ENCODE measurements at places on chromosomes 6 and 20.

DNA sequence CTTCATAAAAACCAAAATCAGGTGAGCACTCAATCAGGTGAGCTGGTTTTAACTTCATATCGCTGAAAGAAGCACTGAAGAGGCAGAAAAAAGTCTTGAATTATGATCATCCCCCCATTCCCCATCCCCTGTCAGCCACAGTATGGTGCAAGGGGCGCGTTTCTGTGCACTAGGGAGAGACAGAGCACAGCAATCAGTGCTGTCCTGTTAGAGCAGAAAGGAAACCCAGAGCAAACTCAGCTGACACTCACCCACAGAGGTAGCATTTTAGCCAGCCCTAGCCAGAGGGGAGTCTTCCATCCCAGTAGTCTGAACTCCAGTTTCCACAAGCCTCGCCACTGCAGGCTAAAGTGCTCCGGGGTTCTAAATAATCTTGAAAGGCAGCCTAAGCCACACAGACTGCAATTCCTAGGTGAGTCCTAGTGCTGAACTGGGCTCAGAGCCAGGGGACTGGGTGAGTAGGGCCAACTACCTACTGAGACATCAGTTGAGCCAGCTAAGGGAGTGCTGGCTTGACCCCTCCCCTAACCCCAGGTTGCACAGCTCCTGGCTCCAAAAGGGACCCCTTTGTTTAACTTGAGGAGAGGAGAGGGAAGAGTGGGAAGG lies 1352.6 kb upstream of the GJE1 start:
- DNase-seq, result no peak

DNA sequence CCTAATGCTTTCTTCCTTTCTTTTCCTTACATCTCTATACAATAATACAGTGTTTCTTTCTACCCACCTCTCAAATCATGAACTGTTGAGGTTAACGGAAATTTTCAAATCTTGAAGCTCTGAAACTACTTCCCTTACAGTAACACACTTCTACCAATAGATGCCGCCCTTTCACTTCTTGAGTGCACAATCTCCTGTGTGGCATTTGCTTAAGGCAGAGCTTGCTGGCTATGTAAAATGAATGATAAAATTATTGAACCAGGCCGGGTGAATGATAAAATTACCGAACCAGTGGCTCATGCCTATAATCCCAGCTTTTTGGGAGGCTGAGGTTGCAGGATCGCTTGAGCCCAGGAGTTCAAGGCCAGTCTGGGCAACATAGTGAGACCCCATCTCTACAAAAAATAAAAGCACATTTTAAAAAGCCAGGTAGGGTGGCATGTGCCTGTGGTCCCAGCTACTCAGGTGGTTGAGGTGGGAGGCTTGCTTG lies 56.8 kb downstream of the KCNS1 start:
- peak; percentile 15 for DNase-seq

GRCh38 chr6:12238219-12238618 lies 51.9 kb upstream of the EDN1 start:
- DNase-seq, result no peak

DNA sequence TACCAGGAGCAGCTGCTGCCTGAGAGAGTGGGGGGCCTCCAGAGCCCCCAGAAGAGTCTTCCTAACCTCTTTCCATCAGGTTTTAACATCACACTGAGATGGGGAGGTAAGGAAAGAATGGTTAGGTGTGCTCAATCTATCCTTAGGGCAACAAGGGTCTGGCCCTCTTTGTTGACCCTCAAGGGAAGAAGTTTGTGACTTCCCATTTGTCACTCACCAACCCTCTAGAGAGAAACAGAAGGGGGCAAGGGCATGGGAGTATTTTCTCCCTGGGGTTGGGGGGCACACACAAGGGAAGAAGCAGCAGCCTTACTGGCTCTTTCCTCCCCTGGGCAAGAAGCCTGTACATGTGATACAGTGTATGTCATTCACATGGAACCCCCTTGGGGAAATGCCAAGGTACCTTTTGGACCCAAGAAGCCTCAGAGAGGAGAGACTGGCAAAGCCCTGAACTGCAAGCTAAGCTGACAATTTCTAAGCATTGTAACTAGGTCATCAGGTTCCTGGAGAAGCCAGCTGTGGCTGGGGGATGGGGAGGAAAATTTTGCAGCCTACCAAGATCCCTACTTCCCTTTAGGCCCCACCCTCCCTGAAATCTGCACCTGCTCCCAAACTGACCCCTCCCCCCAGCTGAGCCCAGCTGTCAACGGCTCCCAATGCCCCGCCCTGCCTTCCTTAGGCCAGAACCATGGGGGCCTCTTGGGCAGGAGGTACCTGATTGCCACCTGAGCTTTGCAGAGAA lies 14.5 kb downstream of the BCL2L1 start:
- DNase-seq, result peak; percentile 83

GRCh38 chr6:114100215-114100994 lies 129.5 kb upstream of the HDAC2 start:
- no peak for DNase-seq

DNA sequence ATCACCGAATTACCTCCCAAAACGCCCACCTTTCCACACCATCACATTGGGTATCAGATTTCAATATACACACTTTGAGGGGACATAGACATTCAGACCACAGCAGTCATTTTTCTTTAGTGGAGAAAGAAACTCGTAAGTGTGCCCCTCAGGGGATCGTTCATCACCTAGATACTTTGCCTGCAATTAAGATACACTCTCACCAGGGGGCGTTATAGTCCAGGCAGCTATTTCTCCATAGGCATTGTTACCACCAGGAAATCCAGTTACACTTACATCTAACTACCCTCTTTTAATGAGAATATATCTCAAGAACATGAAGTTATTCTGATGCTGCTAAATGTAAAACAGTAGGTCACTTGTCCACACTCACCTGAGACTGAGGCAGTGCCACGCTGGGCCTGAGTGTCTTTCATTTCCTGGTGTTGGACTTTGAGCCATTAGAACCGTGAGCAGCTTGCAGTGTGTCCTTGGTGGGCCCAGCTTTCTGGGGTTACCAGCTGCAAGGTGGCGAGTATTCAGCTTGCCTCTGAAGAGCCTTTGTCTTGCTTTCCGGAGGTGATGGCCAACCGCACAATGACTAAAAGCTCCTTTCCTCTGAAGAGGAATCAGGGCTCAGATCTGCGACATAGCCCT lies 35.1 kb upstream of the UNC93A start:
- DNase-seq, result no peak

- DNase-seq, result no peak
Measured at GRCh38 chr6:170405311-170405975, 98.9 kb downstream of the FAM120B start.

DNA sequence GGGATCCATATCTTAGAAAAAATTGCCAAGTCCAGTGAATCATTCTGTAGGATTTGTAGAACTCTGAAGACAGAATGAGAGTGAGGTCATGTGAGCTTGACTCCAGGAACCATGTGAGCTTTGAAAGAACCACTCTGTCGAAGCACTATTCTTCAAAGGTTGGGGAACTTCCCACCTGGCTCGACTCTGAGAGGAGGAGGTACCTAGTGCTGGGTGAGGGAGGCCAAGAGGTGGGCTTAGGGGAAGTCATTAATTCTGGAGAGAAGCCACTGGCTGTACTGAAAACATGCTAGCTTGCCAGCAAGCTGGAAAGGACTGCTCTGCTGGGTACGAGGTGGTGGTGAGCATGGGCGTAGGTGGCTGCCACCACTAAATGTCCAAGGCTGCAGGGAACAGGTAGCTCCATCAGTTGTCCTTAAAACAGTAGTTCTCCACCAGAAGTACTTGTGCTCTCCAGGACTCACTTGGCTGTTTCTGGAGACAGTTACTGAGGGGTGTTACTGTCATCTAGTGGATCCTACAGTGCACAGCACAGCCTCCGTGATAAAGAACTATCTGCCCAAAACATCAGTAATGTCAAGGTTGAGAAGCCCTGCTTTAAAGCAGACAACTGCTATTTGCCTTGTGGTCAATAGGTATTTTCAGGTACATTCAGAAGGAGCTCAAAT lies 34.7 kb upstream of the SYNJ2 start:
- no peak for DNase-seq
